ENCODE measurements at places on chromosomes 5 and 9. TPM values are rescaled to one million over a fixed set of nuclear protein-coding genes. Genes with fewer than 3 reads are reported as not detected.
A peak's percentile ranks its signal among the peaks of the same experiment; 100 is the strongest.

The FOXD4L5 gene
- 0.19 TPM for total RNA-seq

The SPINK6 gene
- total RNA-seq = not detected

The SLC36A2 gene
- total RNA-seq = not detected

The PROB1 gene
- total RNA-seq = 4.3 TPM

The PCA3 gene
- not detected for total RNA-seq

The ZNG1C gene
- total RNA-seq = 33.8 TPM

DNA sequence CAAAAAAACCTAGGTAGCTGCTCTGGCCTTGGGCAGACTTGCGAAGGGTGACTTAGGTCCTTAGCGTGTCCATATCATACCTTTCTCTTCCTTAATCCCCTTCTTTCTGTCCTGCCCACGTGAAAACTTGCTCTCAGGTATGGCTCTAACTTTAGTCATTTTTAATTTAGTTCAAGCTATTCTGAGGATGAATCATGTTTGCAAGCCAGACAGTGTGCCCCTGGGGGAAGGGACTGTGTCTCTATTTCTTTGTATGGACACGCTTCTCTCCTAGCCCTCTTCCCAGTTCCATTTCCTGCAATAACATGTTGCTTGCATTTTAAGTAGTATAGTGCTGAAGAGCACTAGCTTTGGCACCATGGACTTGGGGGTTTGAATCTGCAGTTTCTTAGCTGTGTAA, 120.6 kb downstream of the PTTG1 start:
- no peak for DNase-seq
- no peaks in the 10 kb centered on the region for H3K4me1 ChIP-seq
- H3K36me3 ChIP-seq = no peaks in the 10 kb centered on the region
- no peak overlapping the region for H3K4me3 ChIP-seq
- no peak overlapping the region for H3K27ac ChIP-seq

DNA sequence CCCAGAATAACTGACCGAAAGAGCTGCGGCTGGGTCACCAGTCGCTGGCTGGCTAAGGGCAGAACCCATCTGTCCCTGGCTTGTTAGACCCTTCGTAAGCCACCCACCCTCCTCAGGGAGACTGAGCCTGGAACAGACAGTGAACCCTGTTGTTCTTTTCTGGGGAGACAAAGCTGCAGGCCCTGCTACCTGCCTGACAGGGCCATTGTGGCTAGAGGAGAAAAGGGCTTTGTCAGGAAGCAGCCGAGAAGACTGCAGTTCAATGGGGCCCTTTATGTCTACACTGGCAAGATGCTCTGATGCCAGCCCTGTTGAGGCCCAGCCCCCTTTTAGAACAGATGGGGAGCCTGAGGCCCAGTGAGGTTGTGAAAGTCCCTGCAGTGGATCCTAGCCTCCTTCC, 3.7 kb upstream of the NIPAL4 start:
- peaks cover 41% of the 10 kb centered on the region for H3K27me3 ChIP-seq
- H3K4me3 ChIP-seq = no peak overlapping the region
- no peak overlapping the region for H3K27ac ChIP-seq

GRCh38 chr5:21613971-21614488, 1239.1 kb downstream of the CDH12 start:
- no peaks in the 10 kb centered on the region for H3K36me3 ChIP-seq
- no peak overlapping the region for H3K4me3 ChIP-seq
- DNase-seq = no peak
- H3K27me3 ChIP-seq = no peaks in the 10 kb centered on the region
- H3K27ac ChIP-seq = no peak overlapping the region
- H3K4me1 ChIP-seq = no peaks in the 10 kb centered on the region

DNA sequence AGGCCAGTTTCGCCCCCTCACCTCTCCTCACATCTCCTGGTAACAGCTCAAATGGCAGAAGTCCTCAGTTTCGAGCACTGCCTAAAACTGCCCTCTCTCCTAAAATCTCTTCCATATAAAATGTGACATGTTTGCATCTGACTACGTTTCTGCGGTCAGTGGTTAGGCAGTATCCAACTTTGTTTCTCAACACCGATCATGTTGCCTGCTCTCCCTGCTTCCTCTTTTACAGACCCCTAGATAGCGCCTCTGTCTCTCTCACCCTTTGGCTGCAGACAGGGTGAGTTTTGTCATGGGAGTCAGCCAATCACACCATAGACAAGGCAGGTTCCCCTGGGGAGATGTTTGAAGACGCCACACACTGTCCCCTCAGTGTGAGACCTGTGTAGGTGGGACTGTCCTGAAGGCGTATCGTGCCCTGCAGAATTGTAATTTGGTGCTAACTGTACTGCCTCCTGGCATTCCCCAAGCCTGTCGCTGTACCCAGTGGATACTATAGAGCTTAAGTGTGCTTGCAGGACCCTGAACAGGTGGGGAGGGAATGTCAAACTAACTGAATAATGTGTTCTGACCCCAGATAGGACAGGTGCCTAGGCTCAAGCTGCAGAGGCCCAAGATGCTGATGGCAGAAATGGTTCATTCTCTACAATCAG, 1.1 kb downstream of the HEXB start:
- peak overlapping the region; percentile 82 for H3K27ac ChIP-seq
- H3K27me3 ChIP-seq = peaks cover 16% of the 10 kb centered on the region
- peaks cover 24% of the 10 kb centered on the region for H3K4me1 ChIP-seq
- DNase-seq = no peak
- H3K36me3 ChIP-seq = peaks cover 8% of the 10 kb centered on the region

GRCh38 chr9:112288029-112288428, 45.4 kb downstream of the PTBP3 start:
- no peak overlapping the region for H3K4me3 ChIP-seq
- peaks cover 81% of the 10 kb centered on the region for H3K36me3 ChIP-seq
- DNase-seq = no peak
- H3K4me1 ChIP-seq = peaks cover 4% of the 10 kb centered on the region

DNA sequence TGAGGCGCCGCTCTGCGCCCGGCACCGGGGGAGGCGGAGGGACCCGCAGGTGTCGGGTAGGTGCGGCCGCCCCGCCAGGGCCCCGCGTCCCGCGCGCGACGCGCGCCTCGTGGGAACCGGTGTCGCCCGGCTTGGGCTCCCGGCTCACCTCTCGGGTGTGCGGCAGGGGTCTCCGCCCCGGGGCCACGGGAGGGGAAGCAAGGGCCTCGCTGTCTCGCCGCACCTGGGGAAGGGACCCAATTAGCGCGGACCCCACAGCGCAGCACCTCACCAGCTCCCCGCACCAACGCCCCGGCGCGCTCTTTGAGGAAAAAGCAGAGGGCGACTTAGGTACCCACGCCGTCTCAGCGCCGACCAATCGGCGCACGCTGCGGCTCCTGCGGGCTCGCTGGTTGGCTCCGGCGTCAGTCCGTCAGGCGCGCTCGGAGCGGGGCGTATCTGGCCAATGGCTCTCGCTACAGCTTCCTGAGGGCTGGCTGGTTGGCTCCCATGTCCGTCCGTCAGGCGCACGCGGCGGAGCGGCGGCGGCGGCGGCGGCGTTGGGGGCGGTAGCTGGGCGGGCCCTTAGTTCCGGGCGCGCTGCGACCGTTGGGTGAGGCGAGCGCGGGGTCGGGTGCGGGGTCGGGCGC, at the start of gene TRAF2:
Gene TRAF2, plus strand, starts transcription at position 567 of the 629 bp plus-strand sequence. CDS start 12,225 bp downstream, outside the sequence.
- no peaks in the 10 kb centered on the region for H3K36me3 ChIP-seq
- H3K4me3 ChIP-seq = peak within 1 kb of the TSS; percentile 99
- peaks cover 34% of the 10 kb centered on the region for H3K4me1 ChIP-seq
- peak within 1 kb of the TSS; percentile 88 for H3K27ac ChIP-seq

GRCh38 chr9:76255781-76256455, 138.3 kb downstream of the RFK start:
- no peak overlapping the region for H3K4me3 ChIP-seq
- H3K4me1 ChIP-seq = peaks cover 6% of the 10 kb centered on the region
- H3K36me3 ChIP-seq = no peaks in the 10 kb centered on the region
- H3K27me3 ChIP-seq = no peaks in the 10 kb centered on the region
- no peak for DNase-seq

DNA sequence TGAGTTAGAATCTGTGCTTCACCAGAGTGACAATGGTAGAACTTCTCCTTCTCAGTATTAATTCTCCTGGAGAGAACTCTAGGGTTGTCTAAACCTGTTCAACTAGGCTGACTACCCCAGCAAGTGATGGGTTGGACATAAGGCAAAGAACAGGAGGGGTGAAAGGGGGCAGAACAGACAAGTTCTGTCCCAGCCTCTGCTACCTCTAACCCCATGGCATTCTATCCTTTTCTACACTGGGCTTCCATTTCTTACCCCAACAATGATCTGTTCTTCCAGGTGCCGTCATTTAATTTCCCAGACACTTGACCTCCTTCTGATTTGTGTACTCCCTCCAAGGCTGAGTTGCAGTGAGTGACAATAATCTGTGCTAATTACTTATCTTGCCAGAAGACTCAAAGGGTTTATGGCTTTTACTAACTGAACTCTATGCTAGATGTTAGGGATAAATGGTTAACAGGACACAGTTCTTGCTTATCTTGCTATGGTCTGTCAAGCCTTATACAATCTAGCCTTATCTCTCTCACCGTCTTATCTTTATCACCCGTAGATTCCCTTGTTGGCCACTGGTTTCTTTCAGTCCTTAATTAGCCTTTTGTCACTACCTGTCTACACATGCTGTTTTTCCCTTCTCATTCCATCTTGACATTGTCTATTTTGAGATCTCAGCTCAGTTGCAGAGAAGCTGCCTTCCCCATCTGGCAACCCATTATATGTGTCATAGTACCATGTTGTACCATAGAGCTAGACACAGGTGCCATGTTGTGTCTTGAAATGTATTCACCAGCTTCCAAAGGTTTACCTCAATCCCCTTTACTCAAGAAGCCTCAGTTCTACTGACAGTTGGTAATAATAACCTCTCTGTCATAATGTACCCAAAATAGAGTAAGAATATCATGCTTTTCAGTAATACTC, 10.0 kb upstream of the MATR3 start:
- no peak overlapping the region for H3K4me3 ChIP-seq
- H3K27ac ChIP-seq = peak overlapping the region; percentile 4
- H3K36me3 ChIP-seq = peaks cover 32% of the 10 kb centered on the region
- no peak for DNase-seq

- no peaks in the 10 kb centered on the region for H3K36me3 ChIP-seq
- no peak overlapping the region for H3K27ac ChIP-seq
- no peak for DNase-seq
- H3K4me3 ChIP-seq = no peak overlapping the region
- H3K4me1 ChIP-seq = no peaks in the 10 kb centered on the region
These were observed 247.9 kb downstream of the PRELID2 start for GRCh38 chr5:145587308-145587672.

GRCh38 chr9:117649126-117649525, 55.1 kb upstream of the TLR4 start:
- H3K27me3 ChIP-seq = peaks cover 4% of the 10 kb centered on the region
- peaks cover 2% of the 10 kb centered on the region for H3K4me1 ChIP-seq
- no peaks in the 10 kb centered on the region for H3K36me3 ChIP-seq
- DNase-seq = no peak
- H3K4me3 ChIP-seq = no peak overlapping the region
- no peak overlapping the region for H3K27ac ChIP-seq

DNA sequence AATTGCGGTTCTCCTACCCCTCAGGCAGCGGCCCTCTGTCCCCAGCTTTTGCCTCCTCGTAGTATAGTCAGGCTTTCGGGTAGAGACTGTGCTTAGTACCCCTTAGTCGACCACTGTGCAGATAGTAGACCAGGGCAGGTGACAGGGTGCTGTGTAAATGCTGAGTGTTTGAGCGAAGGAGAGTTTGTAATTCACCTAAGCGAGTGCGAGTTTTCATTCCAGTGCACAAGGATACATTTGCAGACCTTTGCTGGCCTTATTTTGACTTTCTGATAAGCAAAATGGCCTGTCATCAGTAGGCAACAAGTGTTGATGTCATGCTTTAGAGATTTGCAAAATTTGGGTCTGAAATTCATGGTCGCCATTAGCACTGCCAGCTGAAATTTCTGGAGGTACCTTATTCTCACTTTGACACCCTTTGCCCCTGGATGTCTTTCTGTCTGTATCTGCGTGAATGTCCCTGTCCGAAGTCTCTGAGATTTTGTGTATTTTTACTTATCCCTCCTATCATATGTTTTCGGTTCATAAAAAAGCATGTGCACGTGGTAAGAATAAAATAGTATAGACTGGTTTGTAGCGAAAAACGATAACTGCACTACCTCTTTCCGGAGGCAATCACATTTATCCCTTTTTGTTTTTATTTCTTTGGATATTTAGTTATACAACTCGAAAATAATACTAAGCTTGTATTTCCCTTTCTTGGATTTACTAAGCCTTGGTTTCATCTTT, 1.9 kb downstream of the LMNB1 start:
- H3K27ac ChIP-seq = peak overlapping the region; percentile 99
- DNase-seq = no peak
- H3K27me3 ChIP-seq = no peaks in the 10 kb centered on the region
- H3K36me3 ChIP-seq = peaks cover 25% of the 10 kb centered on the region
- H3K4me1 ChIP-seq = peaks cover 26% of the 10 kb centered on the region
- peak overlapping the region; percentile 96 for H3K4me3 ChIP-seq

DNA sequence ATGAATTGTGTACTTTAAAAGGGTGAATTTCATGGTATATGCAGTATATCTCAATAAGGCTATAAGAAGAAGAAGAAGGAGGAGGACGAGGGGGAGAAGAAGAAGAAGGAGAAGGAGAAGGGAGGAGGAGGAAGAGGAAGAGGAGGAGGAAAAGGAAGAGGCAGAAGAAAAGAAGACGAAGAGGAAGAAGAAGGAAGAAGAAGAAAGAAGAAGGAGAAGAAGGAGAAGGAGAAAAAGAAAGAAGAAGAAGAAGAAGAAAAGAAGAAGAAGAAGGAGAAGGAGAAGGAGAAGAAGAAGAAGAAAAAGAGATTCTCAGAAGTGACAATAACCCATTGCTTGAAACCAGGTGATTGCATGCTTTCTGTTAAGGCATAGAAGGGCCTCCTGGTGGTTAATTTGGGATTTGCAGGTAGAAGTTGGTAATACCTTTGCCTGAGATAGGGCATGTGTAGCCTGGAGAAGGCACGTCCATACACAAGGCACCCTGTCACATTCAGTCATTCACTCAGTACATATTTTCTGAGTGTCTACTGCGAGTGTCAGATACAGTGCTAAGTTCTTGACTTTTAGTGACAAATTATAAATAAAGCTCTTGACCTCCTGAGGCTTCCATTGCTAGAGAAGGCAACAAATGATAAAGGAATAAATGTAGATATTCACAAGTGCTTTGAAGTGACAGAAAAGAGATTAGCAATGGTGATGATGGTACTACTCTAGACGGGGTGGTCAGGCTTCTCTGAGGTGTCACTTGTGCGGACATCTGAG, 231.3 kb downstream of the NPR3 start:
- H3K27ac ChIP-seq = no peak overlapping the region
- DNase-seq = no peak
- no peak overlapping the region for H3K4me3 ChIP-seq

DNA sequence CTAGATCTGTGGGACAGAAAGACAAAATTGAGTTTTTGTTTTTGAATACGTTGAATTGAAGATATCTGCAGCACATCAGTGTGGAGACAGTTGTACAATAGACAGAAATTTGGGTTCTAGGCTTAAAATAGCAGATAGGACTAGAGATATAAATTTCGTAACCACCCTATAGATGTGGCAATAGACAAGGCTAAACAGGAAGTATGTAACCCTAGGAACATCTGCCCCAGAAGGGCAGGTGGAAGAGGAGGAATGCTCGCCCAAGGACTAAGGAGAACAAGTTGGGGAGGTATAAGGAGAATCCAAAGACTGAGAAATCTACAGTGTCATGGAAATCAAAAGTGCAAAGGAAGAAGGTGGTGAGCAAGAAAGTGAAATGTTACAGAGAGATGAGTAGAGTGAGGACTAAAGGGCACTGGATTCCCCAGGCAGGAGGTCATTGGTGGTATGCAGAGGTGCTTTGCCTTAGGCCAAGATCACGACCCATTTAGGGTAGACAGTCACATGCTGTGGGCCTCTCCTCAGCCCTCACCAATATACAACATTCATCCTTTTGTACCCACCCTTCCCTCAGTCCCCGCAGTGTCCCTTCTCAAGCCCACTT, 109.1 kb upstream of the ELL2 start:
- H3K4me3 ChIP-seq = no peak overlapping the region
- peaks cover 8% of the 10 kb centered on the region for H3K4me1 ChIP-seq
- DNase-seq = no peak

All from activated naive CD8-positive, alpha-beta T cell treated with anti-CD3 and anti-CD28 coated beads, Interleukin-2, amount 10 ng/mL, durations not matched to agents 7 days and 5 days (primary cell).